Stomach (tissue), 19 donors: ENCODE measurements at places on chromosomes 5 and 9.

GRCh38 chr9:105232207-105232606, 12.2 kb upstream of the SLC44A1 start:
- H3K36me3 ChIP-seq, result no peaks in the 10 kb centered on the region
- H3K27me3 ChIP-seq, result no peaks in the 10 kb centered on the region
- no peak overlapping the region for H3K4me3 ChIP-seq
- H3K27ac ChIP-seq, result no peak overlapping the region

- peaks cover 31% of the 10 kb centered on the region for H3K27me3 ChIP-seq
- DNase-seq, result peak; percentile 30
- H3K4me1 ChIP-seq, result peaks cover 13% of the 10 kb centered on the region
- H3K36me3 ChIP-seq, result no peaks in the 10 kb centered on the region
- H3K4me3 ChIP-seq, result no peak overlapping the region
These were observed 42.4 kb downstream of the PAX5 start for GRCh38 chr9:36991516-36992134.

DNA sequence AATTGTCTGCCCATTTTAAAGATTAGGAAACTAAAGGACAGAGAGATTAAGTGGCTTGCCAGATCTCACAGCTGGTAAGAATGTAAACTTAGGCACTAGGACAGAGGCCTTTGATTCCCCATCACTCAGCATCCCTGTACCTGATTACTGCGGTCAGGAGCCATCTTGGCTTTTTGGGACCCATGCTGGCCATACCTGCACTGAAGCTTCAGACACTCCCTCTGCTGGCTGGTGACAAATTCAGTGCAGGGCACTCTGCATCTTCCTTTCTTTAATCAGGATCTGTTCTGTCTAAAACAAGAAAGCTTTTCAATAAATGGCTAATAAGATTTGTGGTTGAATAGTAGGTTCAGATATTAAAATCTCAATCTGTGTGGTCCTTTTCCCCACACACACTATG, 215.5 kb upstream of the RORB start:
- no peaks in the 10 kb centered on the region for H3K36me3 ChIP-seq
- no peak overlapping the region for H3K4me3 ChIP-seq
- no peaks in the 10 kb centered on the region for H3K27me3 ChIP-seq
- peaks cover 11% of the 10 kb centered on the region for H3K4me1 ChIP-seq
- no peak for DNase-seq
- no peak overlapping the region for H3K27ac ChIP-seq

GRCh38 chr9:100600521-100601079, 22.7 kb downstream of the CAVIN4 start:
- peaks cover 17% of the 10 kb centered on the region for H3K4me1 ChIP-seq
- no peaks in the 10 kb centered on the region for H3K36me3 ChIP-seq
- peak; percentile 27 for DNase-seq
- H3K27ac ChIP-seq, result no peak overlapping the region
- H3K27me3 ChIP-seq, result no peaks in the 10 kb centered on the region

GRCh38 chr9:136935651-136936050, 8.9 kb downstream of the FBXW5 start:
- H3K27ac ChIP-seq, result no peak overlapping the region
- no peak overlapping the region for H3K4me3 ChIP-seq
- H3K27me3 ChIP-seq, result no peaks in the 10 kb centered on the region
- no peaks in the 10 kb centered on the region for H3K4me1 ChIP-seq
- peaks cover 28% of the 10 kb centered on the region for H3K36me3 ChIP-seq

DNA sequence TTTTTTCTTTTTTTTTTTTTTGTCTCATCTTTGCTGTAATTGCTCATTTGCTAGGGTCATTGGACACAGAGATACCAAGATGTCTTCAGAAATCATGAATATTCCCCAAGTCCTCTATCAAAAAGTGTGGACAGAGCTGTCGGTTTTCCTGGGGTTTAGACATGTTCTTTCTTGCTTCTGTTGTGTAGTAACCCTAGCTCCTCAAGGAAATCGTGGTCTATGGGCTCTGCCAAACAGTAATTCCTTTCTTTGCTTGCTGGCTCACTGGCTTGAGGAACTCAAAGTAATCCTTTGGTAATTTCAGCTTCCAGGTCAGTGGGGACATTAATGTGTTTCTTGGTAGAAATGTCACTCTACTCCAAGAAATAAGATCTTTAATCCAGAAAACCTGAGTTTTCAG, 101.7 kb downstream of the TMC1 start:
- no peak for DNase-seq
- no peak overlapping the region for H3K4me3 ChIP-seq
- no peaks in the 10 kb centered on the region for H3K27me3 ChIP-seq
- H3K4me1 ChIP-seq, result no peaks in the 10 kb centered on the region
- no peaks in the 10 kb centered on the region for H3K36me3 ChIP-seq

DNA sequence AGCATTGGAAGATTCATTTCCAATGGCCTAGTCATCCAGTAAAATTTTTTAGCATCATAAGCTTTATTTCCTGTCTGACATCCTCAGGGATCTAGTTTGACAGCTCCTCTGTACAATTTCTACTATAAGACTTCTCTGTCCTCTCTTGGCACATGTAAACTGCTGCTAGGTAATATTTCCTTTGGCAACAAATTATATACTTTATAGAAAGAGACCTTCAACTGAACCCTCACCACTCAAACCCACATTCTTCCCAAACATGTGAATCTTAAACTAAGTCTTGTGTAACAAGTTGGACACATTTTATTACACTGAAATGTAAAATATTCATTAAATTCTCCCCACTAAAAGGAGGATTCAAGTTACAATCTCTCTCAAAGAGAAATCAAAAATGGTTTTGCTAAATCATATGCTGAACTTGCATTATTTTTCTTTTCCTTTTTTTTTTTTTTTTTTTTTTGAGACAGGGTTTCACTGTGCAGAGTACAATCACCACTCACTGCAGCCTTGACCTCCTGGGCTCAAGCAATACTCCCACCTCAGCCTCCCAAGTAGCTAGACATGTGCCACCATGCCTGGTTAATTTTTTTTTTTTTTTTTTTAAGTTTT, 36.9 kb downstream of the SCAI start:
- no peak for DNase-seq
- no peaks in the 10 kb centered on the region for H3K27me3 ChIP-seq
- no peaks in the 10 kb centered on the region for H3K4me1 ChIP-seq
- H3K36me3 ChIP-seq, result no peaks in the 10 kb centered on the region

DNA sequence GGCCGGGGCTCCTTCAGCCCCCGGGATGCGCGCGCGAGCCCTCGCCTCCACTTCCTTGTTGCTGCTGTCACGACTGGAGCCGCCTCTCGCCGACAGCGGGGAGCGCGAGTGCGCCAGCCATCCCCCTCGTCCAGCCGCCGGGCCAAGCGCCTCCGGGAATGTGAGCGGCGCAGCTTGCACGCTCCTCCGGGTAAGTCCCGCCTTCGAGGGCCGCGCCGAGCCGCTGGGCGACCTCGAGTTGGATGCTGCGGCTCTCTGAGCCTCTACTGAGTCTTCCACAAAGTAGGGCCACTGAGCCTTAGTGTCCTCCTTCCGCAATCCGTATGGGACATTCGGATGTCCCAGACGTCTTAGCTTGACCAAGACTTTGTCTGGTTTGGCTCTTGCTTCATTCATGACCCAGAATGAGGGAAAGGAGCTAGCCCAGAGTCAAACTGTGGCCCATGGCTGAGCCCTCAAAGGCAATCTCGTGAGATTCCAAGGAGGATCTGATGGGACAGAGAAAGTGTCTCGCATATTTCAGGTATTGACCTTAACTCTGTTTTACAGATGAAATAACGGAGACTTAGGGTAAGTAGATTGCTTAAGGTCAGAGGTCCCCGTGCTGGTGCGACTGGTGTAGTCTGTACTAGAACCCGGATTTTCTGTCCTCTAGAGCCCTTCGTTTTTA, 586 bp downstream of the HMGXB3 start:
- H3K36me3 ChIP-seq, result peaks cover 7% of the 10 kb centered on the region
- H3K27ac ChIP-seq, result peak overlapping the region; percentile 96
- DNase-seq, result peak; percentile 74

DNA sequence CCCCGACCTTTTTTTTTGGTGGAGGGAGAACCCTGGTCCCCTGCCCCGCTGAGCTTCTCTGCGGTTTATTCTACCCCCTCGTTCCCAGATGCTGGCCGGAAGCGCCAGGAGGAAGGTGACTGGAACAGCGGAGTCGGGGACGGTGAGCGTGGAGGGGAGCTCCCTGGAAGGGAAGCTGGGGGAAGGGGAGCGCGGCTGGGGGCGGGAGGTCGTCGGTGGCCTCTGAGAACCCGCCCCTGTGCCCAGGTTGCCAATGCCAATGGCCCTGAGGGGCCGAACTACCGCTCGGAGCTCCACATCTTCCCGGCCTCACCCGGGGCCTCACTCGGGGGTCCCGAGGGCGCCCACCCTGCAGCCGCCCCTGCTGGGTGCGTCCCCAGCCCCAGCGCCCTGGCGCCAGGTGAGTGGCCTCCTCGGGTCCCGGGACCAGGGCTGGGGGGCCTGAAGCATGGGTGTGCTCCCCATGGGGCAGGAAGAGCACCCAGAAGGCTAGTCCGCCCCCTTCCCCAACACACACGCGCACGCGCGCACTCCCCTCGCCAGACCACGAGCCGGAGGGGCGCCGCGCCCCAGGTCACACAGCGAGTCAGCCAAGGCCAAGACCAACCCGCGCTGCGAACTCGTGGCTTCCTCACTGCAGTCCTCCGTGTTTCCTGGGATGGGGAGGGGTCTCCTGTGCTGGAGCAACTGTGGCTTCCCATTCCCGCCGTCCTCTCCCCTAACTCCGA, 10.6 kb downstream of the MYOZ3 start:
- peak; percentile 67 for DNase-seq
- no peak overlapping the region for H3K27ac ChIP-seq
- H3K27me3 ChIP-seq, result peaks cover 12% of the 10 kb centered on the region

GRCh38 chr5:39016587-39017275, 57.5 kb downstream of the RICTOR start:
- H3K4me1 ChIP-seq, result no peaks in the 10 kb centered on the region
- H3K27ac ChIP-seq, result peak overlapping the region; percentile 74
- H3K36me3 ChIP-seq, result peaks cover 9% of the 10 kb centered on the region
- no peak overlapping the region for H3K4me3 ChIP-seq
- no peaks in the 10 kb centered on the region for H3K27me3 ChIP-seq

GRCh38 chr9:4359016-4359415, 59.1 kb upstream of the GLIS3 start:
- no peak for DNase-seq
- no peaks in the 10 kb centered on the region for H3K27me3 ChIP-seq
- H3K4me1 ChIP-seq, result no peaks in the 10 kb centered on the region
- H3K27ac ChIP-seq, result no peak overlapping the region

DNA sequence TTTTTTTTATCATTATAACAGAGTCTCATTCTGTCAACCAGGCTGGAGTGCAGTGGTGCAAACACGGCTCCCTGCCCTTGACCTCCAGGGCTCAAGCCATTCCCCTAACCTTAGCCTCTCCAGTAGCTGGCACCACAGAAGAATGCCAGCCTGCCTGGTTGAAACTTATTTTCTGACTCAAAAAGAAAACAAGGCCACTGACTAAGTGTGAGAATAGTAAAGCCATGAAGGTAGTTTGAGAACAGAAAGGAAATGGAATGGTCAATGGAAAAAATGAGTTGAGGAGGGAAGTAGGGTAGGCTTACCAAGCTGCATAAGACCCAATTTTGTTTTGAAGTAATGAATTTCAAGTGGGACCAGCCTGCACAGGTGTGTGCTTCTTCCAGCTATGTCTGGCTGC, 82.8 kb upstream of the RORB start:
- H3K4me3 ChIP-seq, result no peak overlapping the region
- H3K4me1 ChIP-seq, result no peaks in the 10 kb centered on the region
- H3K27ac ChIP-seq, result no peak overlapping the region
- no peaks in the 10 kb centered on the region for H3K36me3 ChIP-seq
- H3K27me3 ChIP-seq, result no peaks in the 10 kb centered on the region

- no peaks in the 10 kb centered on the region for H3K4me1 ChIP-seq
- no peaks in the 10 kb centered on the region for H3K36me3 ChIP-seq
- H3K4me3 ChIP-seq, result no peak overlapping the region
- peak; percentile 40 for DNase-seq
- H3K27me3 ChIP-seq, result no peaks in the 10 kb centered on the region
These were observed 509.9 kb downstream of the ZNF608 start for GRCh38 chr5:124236361-124237205.

DNA sequence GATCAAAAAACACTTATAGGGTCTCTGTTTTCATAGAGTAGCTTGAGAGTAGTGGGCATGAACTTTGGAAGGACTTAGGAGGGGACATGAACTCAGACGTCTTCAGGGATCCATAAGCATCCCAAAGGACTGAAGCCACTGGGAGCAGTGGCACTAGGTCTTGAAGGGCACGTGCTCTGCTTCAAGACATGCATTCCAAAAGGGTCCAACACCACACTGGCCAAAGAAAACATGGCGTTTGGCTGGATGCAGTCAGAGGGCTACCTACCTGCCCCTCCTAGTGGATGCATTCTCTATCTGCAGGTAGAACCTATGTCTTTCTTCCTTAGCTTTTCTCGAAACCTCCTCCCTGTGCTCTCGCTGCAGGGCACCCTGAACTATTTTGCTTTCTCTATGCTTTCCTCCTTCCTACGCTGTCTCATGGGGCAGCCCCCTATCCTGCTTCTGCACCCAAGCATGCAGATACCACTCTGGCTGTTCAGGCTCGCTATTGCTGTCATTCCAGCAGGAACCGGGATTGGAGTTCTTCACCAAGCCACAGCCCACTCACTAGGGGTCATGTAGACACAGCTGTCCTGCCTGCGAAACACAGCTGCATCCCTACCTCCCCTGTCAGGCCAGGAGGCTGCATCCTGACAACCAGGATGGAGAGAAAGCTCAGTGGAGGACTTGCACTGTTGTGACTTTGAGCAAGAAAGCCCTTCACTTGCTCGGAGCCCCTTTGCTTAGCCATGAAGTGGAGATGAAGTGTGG, 11.9 kb downstream of the FAM240B start:
- H3K4me1 ChIP-seq, result no peaks in the 10 kb centered on the region
- no peak overlapping the region for H3K27ac ChIP-seq
- no peak overlapping the region for H3K4me3 ChIP-seq
- H3K27me3 ChIP-seq, result no peaks in the 10 kb centered on the region
- H3K36me3 ChIP-seq, result no peaks in the 10 kb centered on the region

GRCh38 chr9:113620377-113621161, 157.0 kb downstream of the RGS3 start:
- H3K4me1 ChIP-seq, result peaks cover 61% of the 10 kb centered on the region
- peak; percentile 87 for DNase-seq
- no peaks in the 10 kb centered on the region for H3K36me3 ChIP-seq
- no peak overlapping the region for H3K4me3 ChIP-seq
- H3K27me3 ChIP-seq, result no peaks in the 10 kb centered on the region
- H3K27ac ChIP-seq, result peak overlapping the region; percentile 87

DNA sequence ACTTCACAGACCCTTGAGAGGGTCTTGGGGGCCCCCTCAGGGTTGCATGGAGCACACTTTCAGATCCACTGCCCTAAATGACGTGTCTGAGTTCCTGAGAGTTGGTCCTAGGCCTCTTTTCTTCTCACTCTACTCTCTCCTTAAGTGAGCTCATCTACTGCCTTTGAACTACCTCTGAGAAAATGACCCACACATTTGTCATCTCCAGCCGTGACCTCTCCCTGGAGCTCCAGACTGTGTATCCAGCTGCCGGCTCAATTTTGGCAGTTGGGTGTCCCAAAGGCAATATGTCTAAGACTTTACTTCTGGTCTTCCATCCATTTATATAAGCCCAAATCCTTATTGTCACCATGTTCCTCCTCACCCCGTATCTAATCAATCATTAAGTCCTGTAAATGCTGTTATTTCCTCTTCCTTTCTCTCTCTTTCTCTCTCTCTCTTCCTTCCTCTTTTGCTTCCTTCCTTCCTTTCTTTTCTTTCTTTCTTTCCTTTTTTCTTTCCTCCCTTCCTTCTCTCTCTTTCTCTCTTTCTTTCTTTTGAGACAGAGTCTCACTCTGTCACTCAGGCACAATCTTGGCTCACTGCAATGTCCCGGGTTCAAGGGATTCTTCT, 51.2 kb upstream of the HSPA9 start:
- H3K4me3 ChIP-seq, result no peak overlapping the region
- no peak overlapping the region for H3K27ac ChIP-seq
- DNase-seq, result no peak
- no peaks in the 10 kb centered on the region for H3K27me3 ChIP-seq
- H3K36me3 ChIP-seq, result no peaks in the 10 kb centered on the region
